AG09309 (cell line): ENCODE measurements at places on chromosomes 3 and 15.

- DNase-seq, result no peak
Measured at GRCh38 chr3:52779011-52779836, 1.8 kb downstream of the ITIH1 start.

GRCh38 chr15:100688549-100689120 lies 86.2 kb downstream of the ASB7 start:
- no peak for DNase-seq

DNA sequence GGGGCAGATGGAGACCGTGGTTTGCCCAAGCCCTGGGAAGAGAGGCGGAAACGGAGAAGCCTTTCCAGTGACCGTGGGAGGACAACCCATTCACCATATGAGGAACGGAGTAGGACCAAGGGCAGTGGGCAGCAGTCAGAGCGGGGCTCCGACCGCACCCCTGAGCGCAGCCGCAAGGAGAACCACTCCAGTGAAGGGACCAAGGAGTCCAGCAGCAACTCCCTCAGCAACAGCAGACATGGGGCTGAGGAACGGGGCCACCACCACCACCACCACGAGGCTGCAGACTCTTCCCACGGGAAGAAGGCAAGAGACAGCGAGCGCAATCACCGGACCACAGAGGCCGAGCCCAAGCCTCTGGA lies 2.0 kb downstream of the RBM15B start:
- no peak for DNase-seq

DNA sequence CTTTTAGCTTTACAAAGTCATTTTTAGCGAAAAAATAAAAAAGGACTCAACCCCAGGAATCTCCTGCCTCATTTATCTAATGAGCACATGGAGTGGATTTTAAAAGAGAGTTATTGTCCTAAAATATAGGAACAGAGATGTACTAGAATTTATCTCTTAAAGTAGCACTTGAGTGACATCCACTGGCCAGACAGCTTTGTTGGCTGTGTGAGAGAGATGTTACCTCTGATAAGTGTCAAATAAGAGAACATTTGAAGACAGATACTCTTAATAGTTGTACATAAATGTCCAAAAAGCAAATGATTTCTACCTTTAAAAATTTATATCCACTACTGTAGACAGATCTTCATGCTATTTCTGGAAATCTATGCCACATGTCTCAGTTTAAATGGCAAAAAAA lies 12.3 kb upstream of the MFSD1 start:
- DNase-seq, result no peak

DNA sequence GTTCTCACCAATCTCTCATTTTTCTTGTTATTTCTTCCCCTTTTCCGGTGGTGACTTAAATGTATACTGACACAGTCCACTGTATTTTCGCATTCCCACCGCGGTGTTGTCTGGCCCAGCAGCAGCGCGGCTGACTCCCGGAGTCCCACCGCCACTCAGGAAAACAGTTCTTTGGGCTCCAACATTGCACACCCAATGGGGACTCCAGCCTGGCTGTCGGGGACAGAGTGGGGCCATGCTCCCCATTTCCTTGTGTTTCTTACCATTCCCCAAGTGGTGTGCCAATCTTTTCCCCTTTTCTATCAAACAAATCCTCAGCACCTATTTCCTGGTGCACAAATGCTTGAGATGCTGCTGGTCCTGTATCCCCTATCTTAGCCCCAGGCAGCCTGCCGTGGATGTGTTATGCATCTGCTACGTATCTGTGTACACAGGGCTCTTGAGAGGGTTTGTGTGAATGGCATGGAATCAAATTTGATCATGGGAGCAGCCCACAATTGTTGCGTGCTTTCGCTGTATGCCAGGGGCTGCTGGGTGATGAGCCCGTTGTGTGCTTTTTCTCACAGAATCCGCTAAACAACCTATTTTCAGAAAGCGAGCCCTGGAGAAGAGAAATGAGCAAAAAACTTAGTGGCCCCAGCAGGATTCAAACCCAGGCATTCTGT lies 219.1 kb upstream of the RGMA start:
- no peak for DNase-seq

- no peak for DNase-seq
Measured at GRCh38 chr15:47360305-47360704, 357.0 kb upstream of the SEMA6D start.

GRCh38 chr15:88881775-88882174 lies 13.6 kb downstream of the HAPLN3 start:
- DNase-seq, result no peak

- no peak for DNase-seq
Measured at GRCh38 chr15:67765701-67766100, 59.6 kb upstream of the SKOR1 start.

DNA sequence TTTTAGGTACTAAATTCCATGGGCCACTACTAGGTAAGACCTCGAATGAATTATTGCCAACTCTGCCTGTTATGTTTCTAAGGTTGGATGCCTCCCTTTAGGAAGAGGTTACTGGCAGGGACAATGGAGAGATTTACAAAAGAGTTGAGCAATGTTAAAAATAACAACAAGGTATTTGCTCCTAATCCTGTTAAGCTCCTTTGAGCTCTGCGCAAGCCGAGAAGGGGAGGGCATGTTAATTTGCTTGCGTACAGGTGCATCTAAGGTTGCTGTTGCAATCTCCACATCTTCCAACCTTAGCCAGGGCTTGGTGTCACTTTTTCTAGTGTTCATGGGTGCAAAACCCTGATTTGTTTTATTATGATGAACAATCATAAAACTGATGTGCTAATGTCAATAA lies 161.5 kb upstream of the TPM1 start:
- no peak for DNase-seq

- peak; percentile 96 for DNase-seq
Measured at GRCh38 chr3:127768346-127769008, 53.8 kb downstream of the MGLL start.

DNA sequence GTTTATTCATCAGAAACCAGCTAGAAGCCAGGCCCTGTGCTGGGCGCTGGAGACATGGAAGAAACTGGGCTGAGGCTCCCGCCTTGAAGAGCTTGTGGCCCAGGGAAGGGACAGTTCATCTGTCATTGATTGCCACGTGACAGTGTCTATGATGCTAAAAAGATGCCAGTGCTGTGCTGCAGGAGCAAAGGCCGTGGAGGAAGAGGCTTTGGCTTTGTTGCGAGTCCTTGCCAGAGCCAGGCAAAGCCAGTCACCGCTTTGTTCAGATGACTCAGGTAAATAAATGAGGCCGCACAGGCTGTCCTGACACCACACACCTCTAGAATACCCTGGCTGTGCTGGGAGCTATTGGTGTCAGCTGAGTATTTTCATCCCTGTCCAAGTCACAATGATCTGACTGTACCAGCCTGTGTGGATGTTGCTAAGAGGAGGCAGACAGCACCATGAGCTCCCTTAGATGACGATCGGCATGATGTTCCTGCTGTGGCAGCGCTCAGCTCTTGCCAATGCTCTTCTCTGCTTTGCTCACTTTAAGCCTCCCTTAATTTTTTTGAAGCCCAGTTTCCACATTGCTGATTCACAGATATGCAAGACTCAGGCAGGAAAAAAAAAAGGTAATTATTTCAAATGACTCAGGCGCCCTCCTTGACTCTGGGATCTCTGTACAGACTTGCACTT lies 77.5 kb downstream of the CCNL1 start:
- DNase-seq, result peak; percentile 78

GRCh38 chr3:134525293-134525692 lies 39.4 kb downstream of the CEP63 start:
- DNase-seq, result no peak

GRCh38 chr3:52140000-52140399 lies 14.2 kb downstream of the POC1A start:
- no peak for DNase-seq

DNA sequence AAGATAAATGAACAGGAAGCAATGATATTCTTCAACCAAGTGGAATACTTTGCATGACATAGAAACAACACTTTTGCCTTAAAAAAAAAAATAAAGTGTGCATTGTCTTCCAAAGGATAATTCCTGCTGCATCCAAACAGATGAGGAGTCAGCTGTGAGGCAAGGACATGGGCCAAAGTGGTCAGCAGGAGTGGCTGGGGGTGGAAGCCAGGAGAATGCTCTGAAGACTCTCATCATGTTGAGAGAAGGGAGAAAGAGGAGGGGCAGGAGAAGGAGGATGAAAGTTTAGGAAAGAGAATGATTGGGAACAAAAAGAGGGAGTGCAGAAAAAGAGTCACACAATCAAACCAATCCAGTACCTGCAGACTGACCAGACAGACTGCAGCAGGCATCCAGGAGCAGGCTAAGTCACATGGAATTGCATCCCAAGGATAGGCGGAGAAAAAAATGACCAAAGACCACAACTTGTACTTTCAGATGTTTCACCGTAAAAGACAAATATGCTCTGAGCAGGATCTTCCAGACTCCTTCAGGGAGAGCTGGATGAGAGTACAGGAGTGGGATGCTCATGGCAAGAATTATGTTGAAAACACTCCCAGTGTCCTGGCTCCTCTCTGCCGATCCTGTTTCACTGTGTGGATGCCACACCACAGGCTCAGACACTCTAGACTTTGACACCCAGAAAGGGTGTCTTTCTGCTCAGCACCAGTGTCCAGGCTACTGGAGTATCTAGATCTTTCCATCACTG lies 11.9 kb downstream of the ABI3BP start:
- DNase-seq, result no peak

DNA sequence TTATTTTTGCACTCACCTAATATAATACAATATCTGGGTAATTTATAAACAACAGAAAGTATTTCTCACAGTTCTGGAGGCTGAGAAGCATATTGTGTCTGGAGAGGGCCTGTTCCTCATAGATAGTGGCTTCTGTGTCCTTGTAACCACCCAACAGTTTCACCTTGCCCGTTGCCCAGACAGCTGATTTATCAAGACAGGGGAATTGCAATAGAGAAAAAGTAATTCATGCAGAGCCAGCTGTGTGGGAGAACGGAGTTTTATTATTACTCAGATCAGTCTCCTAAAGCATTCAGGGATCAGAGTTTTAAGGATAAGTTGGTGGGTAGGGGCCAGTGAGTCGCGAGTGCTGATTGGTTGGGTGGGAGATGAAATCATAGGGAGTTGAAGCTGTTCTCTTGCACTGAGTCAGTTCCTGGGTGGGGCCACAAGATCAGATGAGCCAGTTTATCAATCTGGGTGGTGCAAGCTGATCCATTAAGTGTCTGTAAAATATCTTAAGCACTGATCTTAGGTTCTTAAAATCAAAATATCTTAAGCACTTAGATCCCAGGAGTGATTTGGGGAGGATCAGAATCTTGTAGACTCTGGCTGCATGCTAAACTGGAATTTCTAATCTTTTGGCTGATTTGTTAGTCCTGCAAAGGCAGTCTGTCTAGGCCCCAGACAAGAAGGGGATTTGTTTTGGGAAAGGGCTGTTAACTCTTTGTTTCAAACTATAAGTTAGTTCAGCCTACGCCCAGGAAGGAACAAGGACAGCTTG lies 33.9 kb upstream of the C15orf39 start:
- DNase-seq, result no peak

DNA sequence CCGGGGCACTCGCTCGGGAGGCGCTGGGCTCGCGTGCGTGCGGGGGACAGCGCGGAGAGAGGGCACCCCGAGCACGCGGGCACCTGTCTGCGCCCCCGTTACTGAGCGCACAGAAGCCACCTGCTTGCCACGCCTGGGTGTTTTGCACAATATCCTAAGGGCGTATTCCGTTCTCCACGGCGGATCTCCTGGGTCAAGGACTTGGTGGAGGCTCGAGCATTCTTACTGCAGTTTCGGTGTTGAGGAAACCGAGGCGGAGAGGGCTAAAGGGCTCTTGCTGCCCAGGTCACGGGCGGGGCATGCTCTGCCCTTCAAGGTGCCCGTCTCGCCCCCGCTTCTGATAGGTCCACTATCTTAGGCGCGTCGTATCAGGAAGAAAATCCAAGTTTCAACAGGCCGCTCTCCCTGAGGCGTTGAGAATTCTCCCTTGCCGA lies 526 bp downstream of the GPD1L start:
- DNase-seq, result no peak

DNA sequence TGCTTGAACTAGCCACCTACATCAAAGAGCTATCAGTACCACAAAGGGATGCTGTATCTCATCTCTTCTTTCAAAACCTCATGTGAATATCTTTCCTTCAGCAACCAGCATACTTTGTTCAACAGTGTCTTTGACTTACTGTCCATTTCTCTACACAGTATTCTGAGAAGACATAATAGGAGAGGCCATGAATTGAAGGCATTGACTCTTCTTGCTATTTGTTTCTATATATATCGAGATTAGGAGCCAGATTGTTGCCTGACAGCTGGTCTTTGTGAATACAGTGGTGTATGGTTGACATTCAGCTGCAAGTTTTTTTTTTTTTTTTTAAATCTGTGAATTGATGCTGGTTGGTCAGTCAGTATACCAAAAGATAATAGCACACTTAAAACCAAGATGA lies 12.1 kb upstream of the CSRNP1 start:
- DNase-seq, result no peak

- DNase-seq, result peak; percentile 4
Measured at GRCh38 chr3:114179575-114179974, 723 bp upstream of the DRD3 start.

GRCh38 chr3:143271136-143271535 lies 151.6 kb downstream of the CHST2 start:
- DNase-seq, result no peak

DNA sequence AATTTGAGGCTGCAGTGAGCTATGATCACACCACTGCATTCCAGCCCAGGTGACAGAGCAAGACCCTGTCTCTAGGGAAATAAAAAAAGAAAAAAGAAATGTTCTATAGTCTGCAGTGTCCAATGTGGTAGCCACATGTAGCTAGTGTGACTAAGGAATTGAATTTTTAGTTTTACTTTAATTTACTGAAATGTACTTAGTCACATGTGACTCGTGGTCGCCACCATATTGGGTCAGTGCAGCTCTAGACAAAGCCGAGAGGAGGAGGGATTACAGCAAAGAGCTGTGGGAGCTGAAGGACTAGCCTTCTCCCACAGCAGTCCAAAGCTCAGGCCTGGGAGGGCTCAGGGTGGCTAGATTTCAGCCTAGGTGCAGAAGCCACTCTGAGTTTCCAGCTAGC lies 65.9 kb upstream of the NTRK3 start:
- DNase-seq, result no peak

DNA sequence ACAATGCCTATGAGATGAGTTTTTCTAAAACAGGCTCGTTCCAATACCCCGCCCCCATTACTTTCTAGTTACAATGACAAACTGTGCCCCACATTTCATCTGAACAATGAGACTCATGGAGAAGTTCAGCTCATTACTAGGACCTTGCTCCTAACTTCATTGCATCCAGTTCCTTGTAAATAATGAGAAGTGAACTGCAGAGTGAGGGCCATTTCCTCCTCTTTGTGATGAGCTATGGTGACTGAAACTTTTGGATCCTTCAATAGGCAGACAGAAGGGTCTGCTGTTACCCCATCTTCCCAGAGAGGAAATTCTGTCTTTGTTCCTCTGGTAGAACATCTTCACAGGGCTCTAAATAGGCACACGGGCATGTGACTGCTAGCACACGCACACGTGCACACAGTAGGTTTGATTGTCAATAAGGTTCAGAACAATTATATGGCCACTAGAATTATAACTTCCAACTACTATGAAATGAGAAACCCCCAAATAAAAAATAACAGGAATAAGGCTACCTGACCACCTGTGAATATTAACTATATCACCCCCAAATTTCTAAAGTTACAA lies 51.8 kb downstream of the SERP1 start:
- no peak for DNase-seq

GRCh38 chr3:50230794-50231125 lies 5.2 kb upstream of the GNAI2 start:
- DNase-seq, result no peak

GRCh38 chr3:185082149-185082548 lies 70.7 kb downstream of the C3orf70 start:
- no peak for DNase-seq
